ENCODE measurements at places on chromosomes 2 and 18.

DNA sequence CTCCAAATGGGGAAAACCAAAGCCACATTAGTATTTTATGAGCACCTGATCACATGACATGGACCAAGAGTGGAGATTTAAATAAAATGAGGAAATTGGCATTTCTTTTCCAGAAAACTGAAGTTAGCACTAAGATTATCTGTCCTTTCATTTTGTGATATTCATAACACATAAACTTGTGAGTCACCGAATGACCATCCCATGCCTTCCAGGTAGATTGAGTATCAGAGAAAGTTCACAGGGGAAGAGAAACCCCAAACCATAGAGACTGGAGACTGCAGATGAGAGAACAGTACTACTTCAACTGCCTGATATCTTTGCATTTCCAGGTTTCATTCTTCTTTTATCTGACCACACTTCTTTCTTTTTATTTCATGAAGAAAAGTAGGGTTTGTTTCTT, 176.3 kb upstream of the LRP1B start:
- DNase-seq: no peak

- no peak for DNase-seq
These were observed 13.5 kb upstream of the PRLH start for GRCh38 chr2:237552908-237553307.

GRCh38 chr2:231987124-231987727, 25.7 kb downstream of the DIS3L2 start:
- DNase-seq: peak; percentile 6

DNA sequence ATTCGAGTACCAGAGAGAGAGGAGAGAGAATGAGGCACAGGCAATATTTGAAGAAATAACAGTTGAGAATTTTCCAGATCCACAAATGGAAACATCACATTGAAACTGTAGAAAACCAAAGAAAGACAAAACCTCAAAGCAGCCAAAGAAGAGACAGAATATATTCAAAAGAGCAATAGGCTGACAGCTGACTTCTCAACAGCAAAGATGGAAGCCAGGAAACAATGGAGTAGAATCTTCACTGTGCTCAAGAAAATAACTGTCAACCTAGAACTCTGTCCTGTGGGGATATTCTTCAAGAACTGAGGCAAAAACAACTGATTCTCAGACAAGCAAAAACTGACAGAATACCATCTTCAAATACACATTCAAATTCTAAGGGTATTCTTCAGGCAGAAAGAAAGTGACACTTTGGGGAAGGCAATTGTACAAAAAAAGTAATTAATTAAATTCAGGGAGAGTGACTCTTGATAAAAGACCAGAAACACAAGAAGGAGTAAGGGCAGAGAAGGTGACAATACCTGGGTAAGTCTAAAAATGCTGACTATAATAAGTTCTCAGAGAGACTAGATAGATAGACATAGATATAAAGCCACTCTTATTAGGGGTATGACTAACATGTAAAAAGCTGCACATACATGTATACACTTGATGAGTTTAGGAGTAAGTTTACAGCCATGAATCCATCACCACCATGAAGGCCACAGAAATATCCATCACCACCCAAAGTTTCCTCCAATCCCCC, 25.6 kb downstream of the ANKMY1 start:
- no peak for DNase-seq

- DNase-seq: no peak
These were observed 24.6 kb upstream of the SALL3 start for GRCh38 chr18:78955051-78955450.

DNA sequence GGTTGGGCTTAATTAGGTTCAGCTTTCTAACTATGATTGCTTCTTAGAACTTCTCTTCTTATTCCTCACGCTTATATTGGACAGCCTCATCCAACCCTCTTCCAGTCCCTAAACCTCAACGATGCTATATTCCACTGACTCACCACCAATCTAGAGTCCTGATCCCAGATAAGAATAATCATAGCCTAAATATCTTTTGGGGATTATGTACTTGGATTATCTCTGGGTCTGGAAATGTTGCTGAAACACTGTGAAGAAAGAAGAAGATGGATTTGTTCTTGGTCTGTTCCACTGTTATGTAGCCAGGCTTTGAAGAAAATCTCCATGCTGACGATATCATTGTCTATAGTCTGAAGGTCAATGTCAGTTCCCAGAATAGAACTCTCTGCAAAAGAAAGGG, 26.9 kb downstream of the DOK1 start:
- no peak for DNase-seq

- DNase-seq: peak; percentile 91
These were observed 22.2 kb downstream of the NFE2L2 start for GRCh38 chr2:177242121-177242987.

DNA sequence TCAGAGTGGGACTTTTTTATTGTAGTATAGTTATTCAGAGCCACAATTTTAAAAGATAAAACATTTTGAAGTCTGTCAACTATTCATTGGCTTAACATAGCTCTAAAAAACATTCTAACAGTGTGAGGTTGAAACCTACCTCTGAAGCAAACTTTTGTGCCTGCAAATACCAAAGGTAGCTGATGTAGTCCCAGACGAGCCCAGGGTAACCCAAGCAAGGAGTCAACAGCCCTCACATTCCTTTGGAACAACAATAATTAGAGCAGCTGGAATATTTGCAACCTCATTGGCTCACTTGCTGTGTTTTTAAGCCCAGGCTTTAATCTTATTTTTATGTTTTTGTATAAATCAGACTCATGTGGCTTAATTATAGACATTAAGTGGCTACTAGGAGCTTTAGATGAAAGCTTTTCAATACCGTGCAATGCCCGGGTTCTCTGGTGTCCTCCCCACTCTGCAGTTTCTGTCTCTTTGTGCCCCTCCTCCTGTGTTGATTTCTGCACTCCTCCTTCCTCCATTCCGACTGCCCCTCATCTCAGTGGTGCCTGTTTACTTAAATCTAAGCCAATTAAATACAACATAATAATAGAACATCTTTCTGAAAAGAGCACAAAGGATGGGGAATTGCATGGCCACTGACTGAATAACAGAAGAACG, 157.9 kb upstream of the UNC80 start:
- no peak for DNase-seq

- DNase-seq: no peak
These were observed 45.0 kb downstream of the TCF7L1 start for GRCh38 chr2:85178154-85178553.

DNA sequence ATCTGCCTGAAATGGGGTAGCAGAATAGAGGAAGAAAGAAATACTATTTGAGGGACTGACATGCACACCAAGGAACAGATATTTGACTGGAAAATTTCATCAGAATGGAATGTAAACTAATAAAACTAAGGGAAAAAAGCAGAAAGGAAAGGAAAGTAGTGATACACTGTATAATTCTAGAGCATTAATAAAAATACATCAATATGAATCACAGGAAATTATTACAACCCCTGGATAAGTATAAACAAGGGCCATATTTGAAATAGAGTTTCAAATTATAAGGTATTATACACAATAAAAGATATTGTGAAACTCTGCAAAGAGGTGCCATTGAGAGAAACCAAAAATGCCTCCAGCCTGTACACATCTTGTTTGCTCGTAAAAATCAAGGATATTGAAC, 149.6 kb downstream of the ICOS start:
- DNase-seq: no peak

- DNase-seq: no peak
These were observed 57.7 kb downstream of the LCLAT1 start for GRCh38 chr2:30504731-30505130.

DNA sequence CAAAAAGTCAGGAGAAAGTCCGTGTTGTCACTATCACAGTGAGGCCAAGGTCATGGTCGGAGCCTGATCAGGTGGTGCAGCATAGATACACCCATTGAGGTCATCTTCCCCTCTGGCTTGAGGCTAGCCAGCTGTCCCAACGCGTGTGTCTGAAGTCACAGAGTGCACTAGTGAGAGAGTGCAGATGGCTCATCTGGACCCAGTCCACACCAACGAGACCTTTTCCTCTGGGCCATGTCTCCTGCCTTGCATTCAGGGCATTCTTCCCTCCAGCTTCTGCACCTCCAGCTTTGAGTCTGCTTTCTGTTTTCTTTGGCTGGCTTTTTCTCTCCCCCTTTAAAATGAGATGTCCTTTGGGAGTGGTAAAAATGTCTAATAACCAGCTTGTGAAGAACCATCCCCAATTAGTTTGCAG, 146.9 kb downstream of the TDRD15 start:
- DNase-seq: no peak

DNA sequence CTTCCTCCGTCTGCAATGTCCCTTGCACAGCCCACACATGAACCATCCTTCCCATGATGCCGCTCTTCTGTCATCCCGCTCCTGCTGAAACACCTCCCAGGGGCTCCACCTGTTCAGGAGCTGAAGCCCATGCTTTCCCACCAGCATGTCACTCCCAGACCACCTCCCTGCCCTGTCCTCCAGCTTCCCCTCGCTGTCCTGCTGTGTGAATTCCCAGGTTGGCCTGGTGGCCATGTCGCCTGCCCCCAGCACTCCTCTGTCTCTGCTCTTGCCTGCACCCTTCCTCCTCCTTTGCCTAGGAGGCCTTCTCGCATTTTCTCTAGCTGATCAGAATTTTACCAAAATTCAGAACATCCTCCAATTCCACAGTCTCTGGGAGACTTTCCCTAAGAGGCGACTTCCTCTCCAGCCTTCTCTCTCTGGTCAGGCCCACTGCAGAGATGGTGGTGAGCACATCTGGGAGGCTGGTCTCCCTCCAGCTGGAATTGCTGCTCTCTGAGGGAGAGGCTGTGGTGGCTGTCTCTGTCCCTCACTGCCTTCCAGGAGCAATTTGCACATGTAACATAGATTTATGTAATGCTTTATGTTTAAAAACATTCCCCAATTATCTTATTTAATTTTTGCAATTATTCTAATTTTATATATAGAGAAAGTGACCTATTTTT, 8.9 kb upstream of the IL1RL2 start:
- no peak for DNase-seq

GRCh38 chr2:85852937-85853498, 35.8 kb downstream of the ST3GAL5 start:
- no peak for DNase-seq

GRCh38 chr2:136238286-136239078, 120.5 kb upstream of the CXCR4 start:
- DNase-seq: peak; percentile 63

GRCh38 chr2:201343559-201343958, 13.6 kb downstream of the FLACC1 start:
- DNase-seq: no peak

GRCh38 chr2:144678736-144679135, 158.8 kb upstream of the ZEB2 start:
- no peak for DNase-seq

- DNase-seq: peak; percentile 19
These were observed 32.8 kb downstream of the ZNF892 start for GRCh38 chr2:95240091-95240490.

- DNase-seq: no peak
These were observed 6.5 kb downstream of the IMP4 start for GRCh38 chr2:130349174-130349573.

DNA sequence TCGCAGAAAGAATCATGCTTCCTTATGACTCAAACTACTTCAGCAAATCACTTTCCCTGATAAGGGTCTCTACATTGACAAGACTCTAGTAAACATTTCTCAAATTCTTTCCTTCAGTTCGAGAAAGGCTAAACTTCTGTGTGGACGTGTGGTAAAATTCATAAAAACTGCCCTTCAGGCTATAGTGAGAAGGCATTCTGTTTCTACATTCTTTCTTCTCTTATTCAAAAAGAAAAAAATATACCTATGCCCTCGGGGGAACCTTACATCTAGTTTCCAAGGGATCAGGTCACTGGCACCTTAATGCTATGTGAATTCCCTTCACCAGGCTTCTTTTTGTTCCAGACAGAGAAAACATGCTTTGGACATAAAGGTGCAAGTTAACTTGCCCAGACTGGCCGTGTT, 4.9 kb downstream of the VIT start:
- DNase-seq: peak; percentile 32

GRCh38 chr2:145029873-145030272, 510.0 kb upstream of the ZEB2 start:
- peak; percentile 62 for DNase-seq

- peak; percentile 83 for DNase-seq
These were observed 40.7 kb upstream of the GALR1 start for GRCh38 chr18:77208964-77209363.

DNA sequence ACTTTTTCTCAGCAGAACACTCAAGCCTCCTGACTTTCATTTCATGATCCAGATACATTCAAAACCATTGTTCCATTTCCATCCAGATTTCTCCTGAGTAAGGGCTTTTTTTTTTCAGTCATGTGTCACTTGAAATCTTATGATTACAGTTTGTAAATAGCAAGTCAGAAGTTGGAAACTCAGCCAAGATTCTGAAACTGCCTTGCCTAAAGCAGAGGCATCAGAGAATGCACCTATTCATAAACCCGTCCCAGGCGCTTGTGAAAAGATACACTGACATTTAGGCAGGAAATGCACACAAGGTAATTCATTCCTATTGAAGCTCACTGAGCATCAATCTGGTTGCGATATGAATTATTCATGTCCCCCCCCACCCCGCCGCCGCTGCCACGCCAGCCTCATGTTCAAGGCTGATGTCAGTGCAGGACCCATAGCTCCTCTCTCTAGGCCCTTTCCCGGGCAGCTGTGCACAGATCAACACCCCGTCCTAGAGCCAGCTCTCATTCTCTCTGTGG, 30.4 kb upstream of the MGAT4A start:
- DNase-seq: peak; percentile 40

DNA sequence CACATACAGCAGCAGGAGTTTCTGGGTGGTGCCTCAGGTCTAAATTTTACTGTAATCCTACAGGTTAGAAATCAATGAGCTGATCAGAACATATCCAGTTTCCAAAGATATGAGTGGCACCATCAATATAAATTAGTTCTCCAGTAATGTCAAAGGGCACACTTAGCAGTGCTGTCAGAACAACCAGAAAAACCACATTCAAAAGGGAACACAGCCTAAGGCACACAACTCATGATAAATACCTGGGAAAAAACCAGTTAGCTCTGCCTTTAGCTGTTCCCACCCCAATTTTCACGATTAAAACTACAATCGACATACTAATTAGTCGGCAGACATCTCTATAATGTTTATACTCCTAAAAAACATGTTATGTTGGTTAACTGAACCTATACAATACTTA, 31.5 kb downstream of the ATP8B1 start:
- peak; percentile 19 for DNase-seq

DNA sequence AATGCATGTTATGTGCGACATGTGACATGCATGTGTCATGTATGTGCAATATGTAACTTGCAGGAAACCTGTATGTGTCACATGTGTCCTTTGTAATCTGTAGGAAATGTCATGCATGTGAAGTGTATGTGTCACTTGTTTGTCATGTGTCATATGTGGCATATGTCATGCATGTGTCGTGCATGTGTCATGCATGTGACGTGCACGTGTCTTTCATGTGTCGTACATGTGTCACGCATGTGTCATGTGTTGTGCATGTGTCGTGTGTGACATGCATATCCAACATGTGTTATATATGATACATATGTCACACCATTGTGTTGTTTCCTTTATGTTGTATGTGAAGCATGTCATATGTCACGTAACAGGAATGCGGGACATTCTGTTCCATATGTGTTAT, 2153.2 kb upstream of the PIK3C3 start:
- no peak for DNase-seq
